ENCODE measurements at places on chromosomes 2 and 18.
A peak's percentile ranks its signal among the peaks of the same experiment; 100 is the strongest.

DNA sequence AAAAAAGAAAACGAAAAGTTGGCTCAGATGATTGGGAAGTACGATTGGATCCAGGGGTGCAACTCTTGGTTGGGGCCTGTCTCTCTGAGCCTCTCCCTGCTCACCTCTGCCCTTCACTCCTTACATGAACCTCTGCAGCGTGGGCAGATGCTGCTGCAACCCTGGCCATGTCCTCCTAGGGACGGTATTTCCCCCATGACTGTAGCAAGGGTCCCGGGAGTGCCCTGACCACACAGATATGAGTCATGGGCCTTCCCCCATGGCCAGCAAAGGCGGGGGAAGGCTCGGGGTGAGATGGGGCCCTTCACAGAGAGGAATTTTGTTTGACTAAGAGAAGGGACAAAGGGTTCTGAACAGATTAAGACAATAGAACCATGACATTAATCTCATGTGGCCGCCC, 129.0 kb downstream of the NCK2 start:
- DNase-seq, result peak; percentile 86

DNA sequence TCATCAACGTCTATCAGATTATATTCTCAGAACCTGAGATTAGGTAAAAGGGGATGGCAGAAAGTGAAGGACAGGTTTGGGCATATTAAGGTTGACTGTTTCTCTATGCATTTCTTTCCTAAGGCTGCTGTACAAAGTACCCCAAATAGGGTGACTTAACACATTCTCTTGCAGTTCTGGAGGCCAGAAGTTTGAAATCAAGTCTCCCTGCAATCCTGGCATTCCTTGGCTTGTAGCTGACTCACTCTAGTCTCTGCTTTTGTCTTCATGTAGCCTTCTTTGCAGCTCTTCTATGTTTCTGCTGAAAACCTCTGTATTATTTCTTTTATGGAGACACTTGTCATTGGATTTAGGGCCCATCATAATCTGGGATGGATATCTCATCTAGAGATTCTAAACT, 364.3 kb downstream of the PLCL1 start:
- no peak for DNase-seq

DNA sequence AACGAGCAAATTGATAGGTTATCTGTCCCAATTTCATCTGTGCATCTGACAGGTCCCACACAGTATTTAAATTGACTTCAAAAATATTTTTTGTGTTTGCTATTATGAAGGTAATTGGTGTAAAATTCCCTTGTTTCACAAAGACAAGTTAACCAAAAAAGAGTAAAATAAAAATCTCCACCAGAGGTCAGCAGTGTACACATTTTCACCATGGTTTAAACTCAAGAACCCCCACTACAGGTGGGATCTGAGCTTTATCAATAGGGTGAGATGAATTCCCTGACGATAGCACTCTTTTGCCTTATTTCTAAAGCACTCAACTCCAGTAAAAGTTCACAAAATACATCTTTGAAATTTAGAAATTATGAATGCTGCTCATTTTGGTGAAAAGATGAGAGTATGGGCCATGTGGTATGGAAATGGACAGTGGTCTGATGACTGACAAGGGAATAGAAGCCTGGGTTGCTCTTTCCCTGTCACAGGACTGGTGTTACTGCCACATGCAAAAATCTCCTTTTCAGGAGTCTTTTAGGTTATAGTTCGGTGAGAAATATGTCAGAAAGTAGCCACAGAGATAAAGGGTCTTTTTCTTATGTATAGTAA, 68.0 kb downstream of the SERPINB8 start:
- no peak for DNase-seq

GRCh38 chr18:52598921-52599320, 258.9 kb downstream of the DCC start:
- no peak for DNase-seq

DNA sequence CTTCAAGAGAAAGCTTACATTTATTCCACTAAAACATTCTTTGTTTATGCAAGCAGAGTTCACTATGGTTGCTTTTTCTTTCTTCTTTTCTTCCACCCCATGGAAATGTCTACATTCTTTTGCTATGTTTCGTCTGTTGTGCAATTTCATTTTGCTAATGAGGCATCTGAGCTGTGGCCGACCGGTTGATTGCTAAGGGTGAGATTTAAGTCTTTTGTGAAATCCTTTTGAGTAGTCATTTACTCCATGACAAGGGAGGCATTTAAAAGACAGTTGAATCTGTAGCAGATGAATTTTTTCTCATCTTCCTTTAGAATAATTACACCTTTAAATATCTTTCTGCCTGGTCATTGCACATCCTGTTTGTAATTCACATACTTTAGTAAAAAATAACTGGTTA, 324.1 kb upstream of the THUMPD2 start:
- DNase-seq, result no peak

GRCh38 chr2:142865924-142866323, 11.5 kb upstream of the KYNU start:
- no peak for DNase-seq

DNA sequence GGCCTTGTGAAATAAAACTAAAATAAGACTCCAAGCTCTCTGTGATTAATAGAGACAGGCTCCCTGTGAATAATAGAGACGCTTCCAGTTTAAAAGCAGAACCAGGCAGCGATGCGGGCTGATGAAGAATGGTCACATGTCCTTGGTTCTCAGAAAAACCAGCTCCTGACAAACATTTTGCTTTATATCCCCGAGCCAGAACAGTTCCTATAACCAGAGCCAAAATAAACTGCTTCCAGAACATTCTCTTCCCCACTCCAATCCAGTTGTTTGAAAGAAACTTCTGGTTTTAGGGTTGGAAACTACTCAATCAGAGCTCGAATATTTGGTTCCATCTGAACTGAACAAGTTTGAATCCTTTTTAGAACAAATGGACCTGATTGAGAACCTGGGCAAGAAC, 213.7 kb downstream of the TSN start:
- no peak for DNase-seq

GRCh38 chr2:240195316-240195861, 54.9 kb upstream of the OTOS start:
- no peak for DNase-seq
